ENCODE measurements at places on chromosomes 2 and 18. TPM values are rescaled to one million over a fixed set of nuclear protein-coding genes. Genes with fewer than 3 reads are reported as not detected.

The CREG2 gene
- total RNA-seq = 1.1 TPM

The KIAA2012 gene
- total RNA-seq = not detected

The EML6 gene
- total RNA-seq = 0.20 TPM

The NLRC4 gene
- not detected for total RNA-seq

The SP5 gene
- total RNA-seq = not detected

The TWIST2 gene
- total RNA-seq = 94.5 TPM

The FIGN gene
- total RNA-seq = 0.94 TPM

The UCN gene
- total RNA-seq = 1.2 TPM

The AQP12B gene
- total RNA-seq = not detected

The IL36RN gene
- not detected for total RNA-seq

The IL1A gene
- total RNA-seq = 0.05 TPM

The TFCP2L1 gene
- not detected for total RNA-seq

The NEU2 gene
- not detected for total RNA-seq

The GPR39 gene
- 0.06 TPM for total RNA-seq

The CHRNG gene
- total RNA-seq = not detected

The SGPP2 gene
- not detected for total RNA-seq

The MATN3 gene
- 0.62 TPM for total RNA-seq

The SFTPB gene
- total RNA-seq = not detected

The CFC1 gene
- total RNA-seq = not detected

The RFTN2 gene
- total RNA-seq = 16.2 TPM

The HOXD9 gene
- 0.12 TPM for total RNA-seq

The APOB gene
- 0.56 TPM for total RNA-seq

The MSH6 gene
- 36.2 TPM for total RNA-seq

The SOCS6 gene
- total RNA-seq = 11.8 TPM

The IL36G gene
- not detected for total RNA-seq

The HRH4 gene
- not detected for total RNA-seq

The LYG2 gene
- not detected for total RNA-seq

The APCDD1 gene
- 63.5 TPM for total RNA-seq

The NEB gene
- total RNA-seq = 0.39 TPM

The MZT2B gene
- total RNA-seq = 152 TPM

The DSG2 gene
- 0.05 TPM for total RNA-seq

The TCF23 gene
- total RNA-seq = 0.10 TPM

The LIMS2 gene
- total RNA-seq = 0.34 TPM

The LIPG gene
- total RNA-seq = 12.8 TPM

The FARP2 gene
- 24.0 TPM for total RNA-seq

The IFIH1 gene
- total RNA-seq = 5.2 TPM

The FBLN7 gene
- 8.9 TPM for total RNA-seq

The IL36A gene
- not detected for total RNA-seq

The SPC25 gene
- 0.44 TPM for total RNA-seq

The SERPINB10 gene
- total RNA-seq = not detected

The R3HDM1 gene
- 21.7 TPM for total RNA-seq

The AKAIN1 gene
- total RNA-seq = not detected

The TMEM169 gene
- total RNA-seq = not detected

The C2orf78 gene
- not detected for total RNA-seq

The METAP1D gene
- total RNA-seq = 5.5 TPM

The CD302 gene
- 56.9 TPM for total RNA-seq

The FOXD4L1 gene
- total RNA-seq = 0.15 TPM

The ST3GAL5 gene
- 7.7 TPM for total RNA-seq

All from cardiac ventricle fibroblast (primary cell).